Heart right ventricle (tissue), 16 donors: ENCODE measurements at places on chromosomes 4 and X. TPM values are rescaled to one million over a fixed set of nuclear protein-coding genes. Genes with fewer than 3 reads are reported as not detected.

GRCh38 chr4:176475067-176475466, 155.3 kb downstream of the SPCS3 start:
- DNase-seq: no peak

GRCh38 chrX:2635342-2635741, 55.8 kb upstream of the CD99 start:
- no peak for DNase-seq

DNA sequence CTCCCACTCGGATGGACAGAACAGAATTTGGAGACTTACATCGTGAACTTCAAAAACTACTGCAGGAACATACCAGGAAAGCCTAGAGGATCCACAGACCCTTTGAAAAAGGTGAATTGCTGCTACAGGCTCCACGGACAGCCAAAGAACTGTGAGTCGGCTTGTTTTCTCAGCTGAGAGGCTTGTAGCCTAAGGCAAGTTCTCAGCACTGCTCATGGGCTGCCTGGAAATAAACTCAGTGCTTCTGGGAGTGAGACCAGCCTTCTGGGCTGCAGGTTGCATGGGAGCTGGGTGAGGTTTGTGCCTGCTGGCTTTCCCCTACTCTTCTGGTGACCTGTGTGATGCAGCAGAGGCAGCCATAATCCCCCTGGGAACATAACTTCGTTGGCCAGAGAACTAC, 1397.6 kb downstream of the FAM133A start:
- no peak for DNase-seq

KIT gene
- total RNA-seq: 2.0 TPM

- DNase-seq: no peak
Measured at GRCh38 chr4:177182166-177182565, 127.5 kb upstream of the NEIL3 start.

DNA sequence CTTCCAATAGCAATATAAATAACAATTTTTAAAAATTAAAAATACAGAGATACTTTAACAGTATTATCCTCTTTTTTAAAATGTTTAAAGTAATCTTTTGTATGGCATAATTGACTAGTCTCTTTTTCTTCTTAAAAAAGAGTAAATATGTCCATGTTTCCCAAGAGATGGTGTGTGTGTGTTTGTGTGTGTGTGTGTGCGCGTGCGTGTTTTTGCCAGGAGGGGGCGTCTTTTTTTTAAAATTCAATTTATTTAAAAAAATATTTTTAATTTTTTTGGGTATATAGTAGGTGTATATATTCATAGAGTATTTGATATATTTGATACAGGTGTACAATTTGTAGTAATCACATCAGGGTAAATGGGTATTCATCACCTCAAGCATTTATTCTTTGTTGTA, 1073.7 kb downstream of the PCDH7 start:
- no peak for DNase-seq

GRCh38 chrX:42869659-42870476, 91.9 kb upstream of the PPP1R2C start:
- no peak for DNase-seq

GRCh38 chr4:87865960-87866598, 33.3 kb downstream of the MEPE start:
- no peak for DNase-seq

FAM9C gene
- 1.00 TPM for total RNA-seq

DNA sequence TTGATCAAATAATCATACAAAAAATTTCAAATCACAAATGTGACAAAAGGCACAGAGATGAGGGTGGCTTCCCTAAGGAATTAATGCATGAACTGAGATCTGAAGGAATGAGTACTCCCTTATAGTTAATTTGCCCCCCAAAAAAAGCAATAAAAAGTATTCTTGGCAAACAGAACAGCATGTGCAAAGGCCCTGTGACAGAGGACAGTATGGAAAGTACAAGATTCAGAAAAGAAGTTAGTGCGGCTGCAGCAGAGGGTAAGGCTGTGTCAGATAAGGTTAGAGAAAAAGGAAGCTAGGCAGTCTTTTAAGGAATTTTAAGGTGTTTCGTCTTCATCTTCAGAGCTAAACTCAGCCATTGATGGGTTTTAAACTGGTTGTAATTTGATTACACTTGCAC, 7.4 kb downstream of the DDX60L start:
- no peak for DNase-seq

DNA sequence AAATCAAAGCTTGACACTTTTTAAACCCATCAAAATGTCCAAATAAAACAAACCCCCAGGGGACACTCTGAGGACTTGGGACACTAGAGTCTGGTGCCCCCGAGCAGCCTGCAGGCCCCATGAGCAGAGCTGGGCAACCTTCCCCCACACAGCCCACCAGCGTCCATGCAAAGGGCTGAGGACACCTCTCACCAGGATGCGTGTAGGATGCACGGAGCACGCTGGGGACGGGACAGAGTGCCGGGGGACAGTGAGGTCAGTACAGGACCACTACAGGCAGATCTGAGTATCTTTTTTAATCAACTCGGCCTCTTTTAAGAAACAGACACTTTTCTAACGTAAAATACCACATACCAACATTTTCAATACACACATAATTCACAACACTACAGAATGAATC, 6.9 kb downstream of the GAK start:
- no peak for DNase-seq

MAGEC2 gene
- total RNA-seq: not detected

- no peak for DNase-seq
Measured at GRCh38 chr4:113131136-113131535, 81.7 kb downstream of the ANK2 start.

GRCh38 chr4:164771088-164771487, 17.2 kb downstream of the SMIM31 start:
- DNase-seq: no peak

GRCh38 chrX:71632923-71633657, 14.8 kb upstream of the CXCR3 start:
- no peak for DNase-seq

- DNase-seq: no peak
Measured at GRCh38 chr4:113449410-113449974, 312.0 kb downstream of the CAMK2D start.

- no peak for DNase-seq
Measured at GRCh38 chrX:8254401-8254800, 83.3 kb upstream of the VCX2 start.

PDZD4 gene
- total RNA-seq: 1.6 TPM

IL3RA gene
- total RNA-seq: 9.4 TPM

GRCh38 chr4:76016393-76016792, 6.9 kb downstream of the CXCL10 start:
- no peak for DNase-seq

GRCh38 chrX:40543661-40544328, 37.0 kb upstream of the ATP6AP2 start:
- DNase-seq: no peak
